ENCODE measurements at places on chromosomes 12 and 14. TPM values are rescaled to one million over a fixed set of nuclear protein-coding genes. Genes with fewer than 3 reads are reported as not detected.

The PRKD1 gene
- total RNA-seq: 6.8 TPM

The INHBC gene
- total RNA-seq: not detected

The DGLUCY gene
- 31.8 TPM for total RNA-seq

The NELL2 gene
- 54.2 TPM for total RNA-seq

The ZNF641 gene
- 6.2 TPM for total RNA-seq

The ANKRD52 gene
- 34.1 TPM for total RNA-seq

The RTL1 gene
- total RNA-seq: not detected

DNA sequence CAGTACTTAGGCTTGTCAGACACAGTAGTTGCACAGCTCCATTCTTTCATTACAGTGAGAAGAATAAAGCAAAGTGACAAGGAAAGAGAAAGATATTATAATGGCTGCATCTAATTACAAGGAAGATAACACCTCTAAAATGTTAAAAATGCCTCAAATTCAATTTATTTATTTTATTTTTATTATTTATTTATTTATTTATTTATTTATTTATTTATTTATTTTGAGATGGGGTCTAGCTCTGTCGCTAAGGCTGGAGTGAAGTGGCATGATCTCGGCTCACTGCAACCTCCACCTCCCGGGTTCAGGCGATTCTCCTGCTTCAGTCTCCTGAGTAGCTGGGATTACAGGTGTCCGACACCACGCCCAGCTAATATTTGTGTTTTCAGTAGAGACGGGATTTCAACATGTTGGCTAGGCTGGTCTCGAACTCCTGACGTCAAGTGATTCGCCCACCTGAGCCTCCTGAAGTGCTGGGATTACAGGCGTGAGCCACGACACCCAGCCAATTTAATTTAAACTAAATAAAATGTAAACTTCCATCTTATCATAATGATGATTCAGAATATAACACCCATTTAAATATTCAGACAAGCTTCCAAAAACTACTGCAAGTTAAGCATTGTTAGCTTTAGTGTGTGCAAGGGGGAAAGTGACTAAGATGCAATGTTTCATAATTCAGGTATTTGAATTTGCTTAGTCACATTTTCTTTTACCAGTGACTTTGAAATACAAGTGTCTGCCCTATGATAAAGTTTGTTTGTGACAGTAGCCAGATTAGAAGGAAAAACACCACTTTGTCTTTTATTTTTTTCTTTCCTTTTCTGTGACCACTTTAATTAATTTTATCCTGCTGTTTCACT lies 2.4 kb upstream of the CFAP54 start:
- DNase-seq: no peak

GRCh38 chr12:2306012-2306411 lies 253.2 kb downstream of the CACNA1C start:
- DNase-seq: no peak

- peak; percentile 87 for DNase-seq
Measured at GRCh38 chr14:26598081-26598671, 343 bp upstream of the NOVA1 start.

- no peak for DNase-seq
Measured at GRCh38 chr12:127685491-127685890, 581.5 kb upstream of the TMEM132C start.

- DNase-seq: no peak
Measured at GRCh38 chr12:18684430-18684829, 53.4 kb downstream of the PLCZ1 start.

- DNase-seq: no peak
Measured at GRCh38 chr12:124829708-124830304, 33.9 kb downstream of the SCARB1 start.
